Suprapubic skin (tissue), 4 donors: ENCODE measurements at places on chromosomes 4 and X.

DNA sequence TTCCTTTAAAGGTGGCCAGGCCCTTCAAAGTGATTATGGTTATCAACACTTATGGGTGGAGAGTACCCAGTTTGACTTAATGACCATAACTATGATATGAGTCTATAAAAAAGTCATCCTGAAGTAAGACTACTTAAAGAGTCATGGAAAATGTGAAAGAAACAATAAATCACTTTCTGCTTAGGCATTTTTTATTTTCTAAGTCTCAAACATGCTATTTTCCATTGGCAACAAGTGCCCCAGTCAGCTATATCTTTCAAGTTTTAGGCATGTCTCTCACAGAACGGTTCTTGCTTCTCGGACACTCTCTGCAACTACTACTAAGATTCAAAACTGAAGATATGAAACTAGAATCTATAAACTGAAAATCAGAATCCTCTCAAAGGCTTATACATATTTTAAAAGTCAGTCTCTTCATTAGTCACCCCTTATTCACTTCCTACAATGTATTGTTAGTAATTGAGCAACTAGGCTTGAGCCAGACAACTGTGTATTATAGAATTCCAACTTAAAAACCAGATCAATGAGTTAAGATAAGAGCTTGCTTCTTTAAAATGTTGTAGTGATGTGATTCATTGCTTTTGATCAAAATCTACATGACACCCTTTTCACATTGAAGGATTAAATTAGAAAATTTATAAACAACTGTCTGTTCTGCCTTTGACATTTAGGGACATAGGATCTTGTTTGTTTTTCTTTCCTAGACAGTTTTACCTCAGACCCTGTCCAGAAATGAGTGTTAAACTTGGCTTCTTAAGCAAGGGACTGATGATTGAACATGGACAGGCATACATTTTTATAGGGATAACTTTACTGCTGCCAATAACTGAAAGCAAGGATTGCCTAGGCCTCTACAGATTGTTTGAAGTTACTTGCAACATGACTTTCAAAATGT, 2.9 kb downstream of the ANTXR2 start:
- DNase-seq: no peak

- DNase-seq: no peak
These were observed 45.4 kb upstream of the FTHL17 start for GRCh38 chrX:31117266-31117665.

DNA sequence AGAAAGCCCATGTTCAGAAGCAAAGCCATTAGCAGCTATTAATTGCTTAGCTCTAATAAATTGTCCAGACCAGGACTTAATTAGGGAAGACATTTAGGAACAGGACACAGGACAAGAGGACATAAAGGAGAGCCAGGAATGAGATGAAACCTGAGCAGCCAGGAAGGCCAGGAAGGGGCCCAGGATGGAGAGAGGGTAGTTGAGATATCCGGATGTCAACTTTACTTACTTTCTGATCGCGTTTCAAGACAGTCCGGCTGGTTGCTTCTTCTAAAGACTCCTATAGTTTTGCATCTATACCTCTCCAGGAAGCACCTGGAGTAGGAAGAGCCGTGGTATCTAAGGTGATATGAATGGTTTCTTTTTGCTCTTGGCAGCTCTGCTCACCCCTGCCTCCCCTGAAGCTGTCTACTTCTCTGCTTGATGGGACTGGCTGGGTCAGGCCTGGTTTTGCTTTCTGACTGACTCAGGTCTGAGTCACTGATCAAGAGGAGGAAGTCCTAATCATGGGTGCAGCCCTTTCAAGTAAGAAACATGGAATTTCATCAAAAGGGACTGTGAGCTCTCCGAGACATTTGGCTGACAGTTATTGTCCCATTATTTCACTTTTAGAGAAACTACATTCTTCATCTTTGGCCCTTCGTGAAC, 733.3 kb downstream of the RPA4 start:
- DNase-seq: no peak

DNA sequence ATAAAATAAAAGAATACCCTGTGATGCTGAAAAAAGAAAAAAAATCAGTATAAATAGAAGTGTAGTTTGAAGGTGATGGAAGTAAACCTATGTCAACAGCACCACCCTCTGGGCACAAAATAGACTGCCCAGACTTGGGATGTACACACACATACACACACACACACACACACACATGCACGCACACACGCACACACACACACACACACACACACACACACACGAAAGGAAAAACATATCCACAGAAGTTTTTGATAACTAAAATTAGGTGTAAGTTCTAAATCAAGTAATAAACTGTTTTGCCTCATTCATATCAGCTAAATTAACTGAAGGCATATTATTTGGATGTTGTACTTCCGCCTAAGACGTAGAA, 40.5 kb downstream of the ANXA5 start:
- DNase-seq: no peak

GRCh38 chr4:157035471-157035870, 40.5 kb upstream of the GLRB start:
- DNase-seq: no peak

DNA sequence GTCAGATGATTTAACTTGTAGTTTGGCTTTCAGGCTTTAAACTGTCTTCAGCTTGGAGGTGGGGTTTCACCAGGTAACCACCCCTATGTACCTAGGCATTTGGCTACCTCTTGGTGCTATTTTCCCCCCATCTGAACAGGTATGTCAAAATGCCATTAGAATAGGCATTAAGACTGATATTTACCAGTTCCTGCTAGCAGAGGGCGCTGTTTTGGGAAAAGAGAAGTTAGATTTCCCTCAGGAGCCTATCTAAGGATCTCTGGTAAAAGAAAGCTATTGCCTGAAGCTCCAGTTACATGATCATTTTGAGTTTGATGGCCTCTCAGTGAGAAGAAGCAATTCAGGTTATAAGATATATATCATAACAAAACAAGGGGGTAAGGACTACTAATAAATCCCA, 879.1 kb downstream of the SH3BGRL start:
- no peak for DNase-seq

DNA sequence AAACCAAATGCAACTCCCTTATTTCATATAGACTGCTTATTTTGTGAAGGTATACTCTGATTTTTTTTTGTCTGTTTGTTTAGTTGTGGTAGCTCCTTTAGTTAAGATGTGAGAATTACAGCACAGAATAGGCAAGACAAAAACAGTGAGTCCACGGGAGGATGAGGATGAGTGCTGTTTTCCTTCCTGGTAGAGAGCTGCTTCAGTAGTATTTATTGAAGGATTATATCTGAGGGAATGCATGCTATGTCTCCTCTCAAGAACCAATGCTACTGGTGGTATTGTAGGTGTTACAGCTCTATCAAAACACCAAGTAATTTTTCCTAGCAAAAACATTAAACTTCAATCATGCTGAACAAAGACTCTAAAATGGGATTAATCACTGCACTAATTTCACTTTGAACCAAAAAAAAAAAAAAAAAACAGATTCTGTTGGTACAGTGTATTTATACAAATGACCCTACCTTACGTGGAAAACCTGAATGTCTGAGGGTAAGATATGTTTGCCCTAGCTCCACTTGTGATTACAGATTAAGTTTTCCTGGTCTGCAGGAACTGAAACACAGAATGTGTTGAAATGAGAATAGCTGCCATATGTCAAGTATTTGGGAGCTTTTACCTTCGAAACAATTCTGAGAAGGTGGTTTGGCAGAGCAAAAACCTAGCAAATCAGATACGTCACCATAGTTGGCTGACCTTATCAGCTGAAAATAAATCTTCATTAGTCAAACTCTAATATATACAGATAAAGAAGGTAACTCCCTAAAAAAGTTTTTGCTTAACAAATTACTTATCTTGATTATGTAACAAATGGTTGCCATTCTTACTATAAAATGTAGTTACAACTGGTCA, 40.3 kb downstream of the PPP3CA start:
- DNase-seq: no peak

GRCh38 chrX:18294893-18295292, 59.6 kb downstream of the SCML2 start:
- DNase-seq: no peak

- no peak for DNase-seq
These were observed 26.7 kb downstream of the GPR82 start for GRCh38 chrX:41750716-41751115.

- DNase-seq: no peak
These were observed 108.3 kb downstream of the ANXA10 start for GRCh38 chr4:168200685-168201084.

- no peak for DNase-seq
These were observed 18.3 kb downstream of the MAGED2 start for GRCh38 chrX:54825716-54826438.

GRCh38 chr4:81607950-81608349, 136.2 kb upstream of the RASGEF1B start:
- no peak for DNase-seq

DNA sequence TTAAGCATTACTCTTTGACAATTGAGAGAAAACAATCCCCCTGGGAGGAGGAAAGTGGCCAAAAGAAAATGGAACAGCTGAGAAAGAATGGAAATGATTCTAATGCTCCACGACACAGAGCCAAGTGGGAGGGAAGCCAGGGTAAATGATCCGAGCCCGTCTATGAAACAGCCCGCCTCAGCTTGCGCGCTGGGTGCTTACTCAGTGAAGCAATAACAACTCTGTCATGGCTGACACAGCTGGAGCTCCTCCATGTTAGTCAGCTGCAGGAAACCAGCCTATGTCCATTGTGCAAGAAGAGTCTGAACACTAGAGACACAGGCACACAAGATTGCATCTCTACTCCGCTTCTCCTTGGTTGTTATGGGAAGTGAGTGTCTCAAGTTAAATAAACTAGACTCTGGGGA, 19.3 kb downstream of the NOA1 start:
- peak; percentile 92 for DNase-seq

GRCh38 chr4:107896158-107896645, 35.1 kb upstream of the CYP2U1 start:
- DNase-seq: no peak

GRCh38 chrX:10245886-10246285, 89.1 kb downstream of the CLCN4 start:
- DNase-seq: no peak

DNA sequence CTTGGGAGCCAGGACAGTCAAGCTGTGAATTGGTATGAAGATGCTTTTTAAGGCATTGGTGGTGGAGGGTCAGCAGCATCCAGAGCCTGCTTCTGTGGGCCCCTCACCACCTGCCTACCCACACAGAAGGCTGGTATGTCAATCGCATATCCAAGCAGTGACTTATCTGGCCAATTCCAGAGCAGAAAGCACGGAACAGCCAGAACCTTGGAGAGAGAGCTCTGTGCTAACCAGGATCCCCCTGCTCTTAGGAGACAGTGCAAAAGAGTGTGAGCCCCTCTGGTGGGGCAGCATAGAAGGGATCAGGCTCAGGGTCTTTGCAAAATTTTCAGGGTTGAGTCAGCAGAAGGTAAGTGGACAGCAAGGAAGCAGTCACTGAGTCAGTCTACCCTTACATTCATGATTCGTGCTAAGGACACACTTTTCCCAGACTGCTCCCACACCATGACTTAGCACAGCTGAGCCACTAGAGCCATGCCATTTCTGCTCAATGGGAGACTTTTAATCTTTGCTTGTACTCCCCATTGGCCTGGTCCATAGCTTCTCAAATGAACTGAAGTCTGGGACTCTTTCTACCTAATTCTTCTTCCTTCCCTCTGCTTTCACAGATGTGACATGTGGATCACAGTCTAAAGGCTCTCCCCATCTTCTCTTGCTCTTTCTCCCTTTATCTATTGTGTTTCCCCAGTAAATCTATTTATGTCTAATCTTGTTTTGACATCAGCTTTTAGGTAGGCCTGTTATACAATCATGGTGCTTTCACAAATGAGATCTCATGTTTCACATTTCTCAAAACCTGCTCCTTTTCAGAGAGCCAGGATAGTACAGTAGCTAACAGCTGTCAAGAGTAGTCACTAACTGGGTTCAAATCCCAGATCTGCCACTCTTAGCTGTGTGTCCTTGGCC, 20.0 kb downstream of the MORF4L2 start:
- no peak for DNase-seq

GRCh38 chrX:57640674-57641016, 39.4 kb downstream of the NLRP2B start:
- no peak for DNase-seq

GRCh38 chr4:88286897-88287296, 2.5 kb upstream of the PPM1K start:
- DNase-seq: no peak

DNA sequence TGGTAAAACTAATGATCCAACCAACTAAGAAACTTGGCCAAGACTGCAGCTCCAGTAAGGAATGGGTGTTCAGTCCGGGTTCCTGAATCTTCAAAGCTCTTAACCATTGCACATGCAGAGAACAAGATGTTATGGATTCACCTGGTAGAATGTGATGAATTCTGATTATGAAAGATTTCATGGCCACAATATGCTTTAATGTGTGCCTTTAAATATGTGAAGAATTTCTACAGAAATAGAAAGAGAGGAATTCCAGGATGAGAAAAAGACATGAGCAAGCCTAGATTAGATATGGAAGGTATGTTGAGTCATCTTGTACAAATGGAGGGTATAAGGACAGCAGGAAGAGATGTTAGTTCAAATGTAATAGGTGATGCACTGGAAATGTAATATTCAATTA, 472.2 kb upstream of the TENM3 start:
- no peak for DNase-seq

DNA sequence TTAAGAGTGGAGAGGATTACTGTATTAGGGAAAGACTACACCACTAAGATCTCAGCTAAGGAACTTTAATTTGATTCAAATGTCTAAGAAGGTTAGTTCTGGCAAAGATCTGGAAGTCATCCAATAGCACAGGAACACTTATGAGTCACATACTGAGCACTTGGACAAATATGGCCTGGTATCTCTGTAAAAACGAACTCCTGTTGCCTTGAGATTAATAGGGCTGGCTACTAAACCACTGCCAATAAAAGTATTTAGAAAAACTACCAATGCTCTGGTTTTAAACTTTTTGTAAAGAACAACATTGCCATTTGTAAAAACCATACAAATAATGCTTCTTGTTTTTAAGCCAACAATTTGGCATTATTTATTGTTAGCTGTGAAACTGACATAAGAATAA, 70.5 kb downstream of the SEC24D start:
- no peak for DNase-seq

- no peak for DNase-seq
These were observed 28.4 kb downstream of the DDX60L start for GRCh38 chr4:168451744-168452390.

DNA sequence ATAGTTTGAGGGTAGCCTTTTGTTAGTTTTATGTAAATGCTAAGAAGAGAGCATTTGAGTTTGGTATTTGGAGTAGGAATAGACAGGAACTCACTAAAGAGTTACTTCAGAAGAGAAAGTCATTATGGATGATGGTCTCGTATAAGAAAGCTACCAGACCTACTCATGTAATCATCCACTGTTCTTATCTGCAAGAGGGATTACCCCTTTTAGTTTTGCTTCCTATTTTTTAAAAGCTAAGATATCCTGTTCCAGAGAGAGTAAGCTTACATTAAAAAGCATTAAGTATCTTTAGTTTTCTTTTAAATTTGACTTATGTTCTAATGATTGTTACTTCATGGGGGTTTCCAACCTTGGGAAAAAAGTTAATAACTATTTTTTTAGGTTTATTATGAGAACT, 12.5 kb upstream of the ART3 start:
- DNase-seq: no peak

GRCh38 chr4:183932576-183932975, 27.5 kb downstream of the STOX2 start:
- no peak for DNase-seq

GRCh38 chr4:52588771-52589591, 70.1 kb downstream of the USP46 start:
- no peak for DNase-seq
